ENCODE measurements at places on chromosomes 1 and 21.
A peak's percentile ranks its signal among the peaks of the same experiment; 100 is the strongest.

- no peak for DNase-seq
Observed at GRCh38 chr1:56045062-56045461, 534.3 kb downstream of the PLPP3 start.

- peak; percentile 40 for DNase-seq
Observed at GRCh38 chr1:78839704-78840277, 166.7 kb downstream of the ADGRL4 start.

DNA sequence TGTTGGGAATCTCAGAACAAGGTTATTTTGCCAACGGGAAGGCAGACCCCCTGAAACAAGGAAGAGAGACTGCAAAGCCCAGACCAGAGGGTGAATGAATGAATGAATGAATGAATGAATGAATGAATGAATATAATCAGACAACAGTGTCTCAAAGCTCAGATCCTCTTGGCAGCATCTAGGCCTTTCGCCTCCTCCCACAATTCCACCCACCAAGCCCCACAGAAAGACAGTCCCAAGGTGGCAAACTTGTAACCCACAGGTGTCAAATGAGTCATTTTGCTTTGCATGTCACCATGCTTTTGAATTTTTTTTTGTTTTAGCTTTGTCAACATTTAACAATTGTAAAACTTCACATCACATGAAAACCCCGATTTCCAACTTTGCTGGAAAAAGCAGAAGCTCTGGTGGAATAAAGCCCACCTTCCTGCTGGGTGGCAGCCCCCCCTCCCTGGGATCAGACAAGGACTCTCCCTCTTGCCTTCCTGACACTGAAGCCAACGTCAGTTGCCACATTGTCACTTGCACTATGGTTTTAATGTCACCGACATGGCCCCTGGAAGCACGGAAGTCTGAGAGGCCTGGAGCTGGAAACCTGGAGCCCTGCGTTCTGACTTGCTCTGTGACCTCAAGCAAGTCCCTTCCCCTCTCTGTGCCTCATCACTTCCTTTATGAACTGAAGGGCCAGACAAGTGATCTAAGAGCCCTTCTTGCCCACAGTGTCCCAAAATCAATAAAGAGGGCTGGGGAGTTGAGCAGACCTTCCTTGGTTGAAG is 134.6 kb upstream of the RUNX3 start:
- no peak for DNase-seq

DNA sequence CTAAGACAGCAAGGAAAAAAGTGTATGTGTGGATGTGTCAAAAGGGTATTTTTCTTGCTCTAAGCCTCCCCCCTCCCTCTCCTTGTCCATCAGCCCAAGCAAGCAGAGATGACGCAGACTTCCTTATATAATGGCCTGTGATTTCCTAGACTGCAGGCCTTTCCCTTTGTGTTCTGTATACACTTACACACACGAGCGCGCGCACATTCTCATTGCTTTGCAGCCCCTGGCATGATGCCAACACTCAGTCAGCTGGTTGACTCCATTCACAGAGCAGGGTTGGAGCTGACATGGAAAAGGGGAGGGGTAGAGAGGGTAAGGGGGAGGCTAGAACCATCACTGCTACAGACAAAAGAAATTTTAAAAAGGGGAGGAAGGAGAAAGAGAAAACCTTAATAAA is 41.8 kb downstream of the GATAD2B start:
- DNase-seq, result peak; percentile 64

GRCh38 chr1:116764906-116765862 is 11.0 kb downstream of the CD2 start:
- no peak for DNase-seq

DNA sequence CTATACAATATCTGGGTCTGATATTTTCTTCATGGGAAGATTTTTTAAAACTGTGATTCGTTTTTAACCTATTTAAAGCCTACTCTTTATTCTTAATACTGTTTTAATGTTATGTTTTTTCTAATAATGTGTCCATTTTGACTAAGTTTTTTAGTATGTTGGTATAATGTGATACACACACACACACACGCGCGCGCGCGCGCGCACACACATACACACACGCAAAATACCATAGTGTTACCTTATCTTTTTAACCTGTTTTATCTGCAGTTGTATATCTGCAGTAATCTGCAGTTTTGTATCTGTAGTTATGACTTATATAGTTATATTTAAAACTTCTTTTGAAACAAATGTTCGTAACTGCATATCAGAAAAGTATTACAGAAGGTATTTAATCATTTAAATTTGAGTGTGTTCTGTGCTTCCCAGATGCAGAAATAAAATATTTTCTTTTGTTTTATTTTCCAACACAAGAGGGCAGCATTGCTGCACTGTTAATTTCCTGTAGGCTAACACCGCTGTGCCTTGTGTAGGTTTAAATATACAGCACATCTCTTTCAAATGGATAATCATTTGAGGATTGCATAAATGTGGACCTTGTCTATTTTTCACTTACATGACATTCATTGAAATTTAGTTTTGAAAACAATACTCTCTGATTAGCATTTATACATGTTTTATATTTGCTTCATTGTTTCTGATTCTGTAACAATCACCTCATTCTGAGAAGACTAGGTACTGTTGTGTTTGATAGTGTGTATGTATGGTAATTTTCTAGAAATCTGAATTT is 166.1 kb downstream of the PDE4B start:
- DNase-seq, result peak; percentile 47

- DNase-seq, result no peak
Observed at GRCh38 chr1:159587461-159587951, at the start of gene APCS. APCS (plus strand) TSS chr1:159587826; CDS start chr1:159587922, 96 bp downstream.

DNA sequence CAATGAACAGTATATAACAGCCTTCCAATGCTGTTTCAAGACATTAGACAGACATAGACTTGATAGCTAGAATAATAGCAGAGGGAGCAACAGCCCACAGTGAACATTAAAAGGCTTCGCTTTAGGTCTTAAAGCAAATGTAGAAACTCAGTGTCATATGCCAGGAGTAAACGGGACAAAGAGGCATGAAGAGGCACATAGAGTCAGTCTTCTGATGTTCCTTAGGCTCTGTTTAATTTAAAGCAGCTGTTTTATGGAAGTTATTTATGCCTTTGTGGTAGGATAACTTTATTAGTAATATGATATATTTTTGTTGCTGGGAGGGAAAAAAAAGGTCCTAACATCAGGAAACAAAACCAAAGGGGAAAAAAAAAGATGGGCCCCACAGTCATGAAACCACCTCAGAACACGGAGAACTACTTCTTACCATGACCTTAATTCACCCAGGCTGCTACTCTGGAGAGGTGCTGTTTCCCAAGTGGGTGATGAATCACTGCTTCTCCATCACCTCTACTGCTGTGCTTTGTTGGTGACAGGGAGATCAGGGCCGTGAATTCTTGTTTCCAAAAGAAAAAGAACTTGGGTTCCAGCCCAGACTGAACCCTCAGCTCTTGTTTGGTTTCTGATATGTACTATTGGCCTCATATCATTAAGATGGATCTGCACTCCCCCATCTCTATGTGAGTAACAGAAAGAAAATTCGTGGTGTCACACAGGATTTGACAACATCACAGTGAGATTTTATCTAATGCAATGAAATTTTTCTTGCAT is 616.9 kb downstream of the KIF26B start:
- DNase-seq, result peak; percentile 77

DNA sequence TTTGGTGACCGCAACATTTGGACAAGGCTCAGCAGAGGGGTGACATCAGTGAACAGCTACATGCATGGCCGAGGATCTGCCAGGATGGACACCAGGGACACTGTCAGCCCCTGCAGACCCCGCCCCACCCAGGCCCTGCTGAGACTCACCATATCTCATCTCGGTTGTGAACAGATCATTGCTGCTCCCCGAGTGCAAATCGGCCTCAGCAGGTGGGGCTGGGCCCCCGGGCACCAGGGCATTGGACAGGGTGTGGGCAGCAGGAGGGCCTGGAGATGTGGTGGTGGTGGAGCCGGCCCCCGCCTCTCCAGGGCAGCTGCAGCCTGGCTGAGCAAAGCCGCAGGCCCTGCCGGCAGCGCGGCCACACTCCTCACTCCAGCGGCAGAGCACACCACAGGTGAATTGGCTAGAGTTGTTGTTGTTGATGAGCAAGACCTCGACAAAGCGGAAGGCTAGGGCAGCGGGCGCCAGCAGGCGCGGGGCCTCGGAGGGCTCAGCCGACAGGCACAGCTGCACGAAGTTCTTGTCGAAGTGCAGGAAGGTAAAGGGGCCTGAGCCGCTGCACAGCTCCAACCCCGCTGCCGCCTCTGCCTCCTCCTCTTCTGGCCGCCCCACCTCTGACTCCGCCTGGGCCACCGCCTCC is 8.2 kb downstream of the ADGRB2 start:
- DNase-seq, result no peak

DNA sequence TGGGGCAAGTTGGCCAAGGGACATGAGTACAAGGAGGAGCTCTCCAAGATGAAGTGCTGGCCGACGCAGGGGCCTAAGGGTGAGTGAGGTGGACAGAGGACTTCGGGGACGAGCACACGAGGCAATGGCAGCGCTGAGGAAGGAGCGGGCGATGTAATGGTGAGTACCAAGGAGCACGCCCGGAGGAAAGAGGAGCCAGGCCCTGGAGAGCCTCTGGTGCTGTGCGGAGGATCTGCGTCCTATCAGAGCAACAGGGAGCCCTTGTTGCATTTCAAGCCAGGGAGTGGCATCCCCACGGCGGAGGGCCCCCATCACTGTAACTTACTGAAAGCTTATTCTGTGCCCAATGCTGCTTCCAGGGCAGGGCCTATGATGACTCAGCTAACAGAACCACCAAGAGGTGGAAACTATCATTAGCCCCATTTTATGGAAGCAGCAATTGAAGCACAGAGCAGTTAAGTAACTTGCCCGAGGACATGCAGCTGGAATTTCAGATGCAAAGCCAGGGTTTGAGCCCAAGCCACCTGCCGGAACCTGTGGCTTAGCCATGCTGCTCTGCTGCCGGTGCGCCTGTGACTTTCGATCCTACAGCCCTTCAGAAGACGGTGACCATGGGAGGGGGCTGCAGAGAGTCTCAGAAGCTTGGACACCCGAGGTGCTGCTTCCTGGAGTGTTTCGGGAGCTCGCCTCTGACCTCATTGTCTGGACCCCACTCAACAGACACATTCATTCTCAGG is 17.6 kb upstream of the AJAP1 start:
- DNase-seq, result no peak

DNA sequence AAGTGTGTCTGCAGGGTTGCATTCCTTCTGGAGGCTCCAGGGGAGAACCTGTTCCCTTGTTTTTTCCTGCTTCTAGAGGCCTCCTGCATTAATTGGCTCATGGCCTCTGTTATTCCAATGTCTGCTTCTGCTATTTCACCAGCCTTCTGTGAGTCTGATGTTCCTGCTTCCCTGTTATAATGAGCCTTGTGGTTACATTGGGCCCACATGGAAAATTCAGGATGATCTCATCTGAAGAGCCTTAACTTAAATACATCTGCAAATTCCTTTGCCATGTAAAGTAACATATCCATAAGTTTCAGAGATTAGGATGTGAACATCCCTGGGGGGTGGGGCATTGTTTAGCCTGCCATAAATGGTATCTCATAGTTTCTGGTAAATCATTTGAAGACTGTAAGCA is 181.1 kb downstream of the RWDD3 start:
- no peak for DNase-seq

DNA sequence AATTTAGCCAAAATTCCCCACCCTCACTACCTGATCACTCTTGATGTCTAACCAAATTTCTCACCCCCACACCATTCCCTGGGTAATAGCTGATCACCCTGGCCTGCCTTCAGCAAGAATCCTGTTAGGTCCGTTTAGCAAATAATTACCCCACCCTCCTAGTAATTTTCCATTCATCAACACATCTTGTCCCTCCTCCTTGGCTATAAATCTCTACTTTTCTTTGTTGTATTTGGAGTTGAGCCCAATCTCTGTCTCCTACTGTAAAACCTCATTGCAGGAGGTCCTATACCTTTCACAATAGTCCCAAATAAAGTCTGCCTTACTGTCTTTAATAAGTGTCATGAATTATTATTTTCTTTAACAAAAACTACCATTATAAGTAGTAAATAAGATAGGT is 6.9 kb upstream of the PRKAA2 start:
- no peak for DNase-seq

- DNase-seq, result no peak
Observed at GRCh38 chr1:111406321-111406768, 21.2 kb downstream of the OVGP1 start.
